Skeletal muscle cell (primary cell): ENCODE measurements at places on chromosomes 3 and 15.

- no peak for DNase-seq
These were observed 1.6 kb downstream of the OXTR start for GRCh38 chr3:8767667-8768363.

DNA sequence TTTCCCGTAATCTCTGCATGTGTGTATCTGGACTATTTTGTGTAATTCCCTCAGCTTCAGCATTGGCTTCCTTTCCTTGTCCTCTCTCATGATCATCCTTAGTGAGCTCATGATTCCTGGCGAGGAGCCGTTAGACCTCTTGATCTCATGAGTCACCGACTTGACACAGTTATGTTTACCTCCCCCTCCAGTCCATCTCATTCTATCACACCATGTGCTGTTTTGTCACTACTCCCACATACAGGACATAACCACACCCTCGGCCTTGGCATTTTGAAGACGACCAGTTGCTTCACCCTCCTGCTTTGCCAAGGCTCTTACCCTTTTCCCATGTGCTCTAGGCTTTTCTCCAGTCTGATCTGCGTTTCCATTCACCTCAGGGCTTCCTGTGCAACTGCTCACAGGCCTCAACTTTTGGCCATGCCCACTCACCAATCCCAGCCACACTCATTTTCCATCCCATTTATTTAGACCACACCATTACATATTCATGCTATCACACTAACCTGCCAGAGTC is 41.5 kb downstream of the CP start:
- DNase-seq = peak; percentile 100

- DNase-seq = no peak
These were observed 39.8 kb downstream of the CLK3 start for GRCh38 chr15:74655424-74655823.

- no peak for DNase-seq
These were observed 152.6 kb upstream of the TPM1 start for GRCh38 chr15:62889734-62890505.

GRCh38 chr15:90837094-90837493 is 31.3 kb upstream of the FURIN start:
- DNase-seq = no peak

DNA sequence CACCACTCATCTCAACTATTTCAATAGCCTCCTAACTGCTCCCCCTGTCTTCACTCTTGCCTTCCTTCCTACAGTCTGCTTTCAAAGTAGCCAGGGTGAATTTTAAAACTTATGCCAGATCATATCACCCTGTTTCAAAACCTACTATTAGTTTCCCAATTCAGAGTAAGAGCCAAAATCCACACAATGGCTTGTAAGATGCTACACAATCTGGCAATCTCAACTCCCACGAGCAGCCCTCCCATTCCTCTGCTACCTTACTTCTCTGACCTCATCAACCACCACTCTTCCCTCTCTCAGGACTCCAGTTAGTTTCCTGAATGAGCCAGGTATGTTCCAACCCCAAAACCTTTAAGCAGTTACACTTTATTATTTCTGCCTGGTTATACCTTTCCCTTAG is 62.5 kb downstream of the VPS13C start:
- peak; percentile 25 for DNase-seq

DNA sequence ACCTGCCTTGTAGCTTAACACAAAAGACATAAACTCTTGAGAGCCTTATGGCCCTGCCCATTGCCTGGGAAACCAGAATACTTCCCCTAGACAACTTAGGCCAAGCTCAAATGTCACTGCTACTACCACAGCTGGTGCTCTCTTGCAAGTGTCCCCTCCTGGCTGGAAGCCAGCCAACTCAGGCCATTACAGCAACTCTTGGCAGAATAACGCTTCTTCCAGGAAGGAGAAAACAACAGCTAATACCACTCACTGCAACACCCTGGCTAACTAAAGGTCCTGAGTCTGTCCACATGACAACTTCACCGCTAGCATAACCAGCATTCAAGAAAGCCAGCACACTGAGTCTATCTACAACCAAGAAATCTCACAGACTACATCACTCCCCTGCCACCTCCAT is 5.1 kb upstream of the B4GALT4 start:
- DNase-seq = no peak

GRCh38 chr3:120013481-120013880 is 80.8 kb downstream of the GSK3B start:
- DNase-seq = no peak

DNA sequence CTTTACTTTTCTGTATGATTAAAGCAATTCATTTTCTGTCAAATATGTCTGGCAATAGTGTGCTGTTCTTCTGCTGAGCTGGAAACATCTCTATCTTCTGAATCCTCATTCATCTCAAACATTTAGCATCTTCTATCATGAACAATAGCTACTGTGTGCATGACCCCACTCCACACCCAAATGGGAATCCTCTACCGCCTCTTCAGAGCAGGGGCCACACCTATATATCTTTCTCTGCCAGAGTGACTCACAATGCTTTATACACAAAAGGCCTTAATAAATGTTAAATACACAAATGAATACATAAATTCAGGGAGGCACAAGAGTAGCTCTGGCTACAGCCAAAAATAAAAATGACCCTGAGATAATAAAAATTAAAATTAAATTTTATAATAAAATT is 8.0 kb downstream of the ALDH1A2 start:
- no peak for DNase-seq

DNA sequence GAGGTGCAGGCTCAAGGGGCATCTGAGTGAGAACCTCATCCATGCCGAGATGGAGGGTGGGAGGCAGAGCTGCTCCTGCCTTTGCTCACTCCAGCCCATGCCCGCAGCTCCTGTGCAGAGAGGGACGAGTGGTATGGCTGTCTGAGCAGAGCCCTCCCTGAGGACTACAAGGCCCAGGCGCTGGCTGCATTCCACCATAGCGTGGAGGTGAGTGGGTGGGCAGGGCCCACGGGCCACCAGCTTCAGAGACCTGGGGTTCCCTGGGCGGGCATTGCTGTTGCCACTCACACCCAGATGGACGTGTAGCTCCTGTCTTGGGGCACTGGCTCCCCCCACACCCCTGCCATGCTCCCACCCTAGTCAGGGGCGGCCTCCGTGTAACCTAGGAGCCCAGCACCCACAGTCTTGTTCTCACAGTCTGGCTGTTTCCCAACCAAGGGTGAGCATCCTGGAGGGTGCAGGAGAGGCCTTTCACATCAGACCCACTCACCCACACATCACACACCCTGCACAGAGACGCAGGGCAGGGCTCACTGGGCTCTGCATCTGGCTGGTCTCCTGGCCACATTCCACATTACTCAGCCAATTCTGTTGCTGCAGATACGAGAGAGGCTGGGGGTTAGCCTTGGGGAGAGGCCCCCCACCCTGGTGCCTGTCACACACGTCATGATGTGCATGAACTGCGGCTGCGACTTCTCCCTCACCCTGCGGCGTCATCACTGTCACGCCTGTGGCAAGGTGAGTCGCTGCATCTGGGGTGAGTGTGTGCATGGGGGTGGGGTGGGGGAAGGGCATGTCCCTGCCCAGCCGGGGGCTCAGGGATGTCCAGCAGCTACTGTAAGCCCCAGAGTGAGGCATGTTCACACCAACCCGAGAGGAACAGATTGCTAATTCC is 25.3 kb upstream of the NR2C2 start:
- peak; percentile 3 for DNase-seq

DNA sequence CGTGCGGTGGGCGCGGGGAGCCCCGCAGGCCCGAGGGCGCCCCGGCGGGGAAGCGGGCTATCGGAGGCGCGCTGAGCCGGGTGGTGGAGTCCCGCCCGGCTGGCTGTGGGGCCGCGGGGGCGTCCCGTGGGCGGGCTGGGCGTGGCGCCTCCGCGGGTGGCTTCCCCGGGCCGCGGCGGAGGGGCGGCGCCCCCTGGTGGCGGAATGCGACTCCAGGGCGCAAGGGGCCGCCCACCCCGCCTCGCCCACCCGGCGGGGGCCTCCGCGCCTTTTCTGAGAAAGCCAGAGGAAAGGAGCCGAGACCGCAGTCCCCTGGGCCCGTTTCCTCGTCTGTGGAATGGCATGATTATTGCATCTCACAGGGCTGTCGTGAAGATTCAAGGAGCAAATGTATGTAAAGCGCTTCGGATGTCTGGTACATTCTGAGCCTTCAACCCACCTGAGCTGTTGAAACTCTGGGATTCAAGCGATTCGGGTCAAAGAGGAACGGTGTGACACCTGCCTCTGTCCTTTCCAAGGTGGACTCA is 31.9 kb upstream of the RAB6B start:
- DNase-seq = no peak

DNA sequence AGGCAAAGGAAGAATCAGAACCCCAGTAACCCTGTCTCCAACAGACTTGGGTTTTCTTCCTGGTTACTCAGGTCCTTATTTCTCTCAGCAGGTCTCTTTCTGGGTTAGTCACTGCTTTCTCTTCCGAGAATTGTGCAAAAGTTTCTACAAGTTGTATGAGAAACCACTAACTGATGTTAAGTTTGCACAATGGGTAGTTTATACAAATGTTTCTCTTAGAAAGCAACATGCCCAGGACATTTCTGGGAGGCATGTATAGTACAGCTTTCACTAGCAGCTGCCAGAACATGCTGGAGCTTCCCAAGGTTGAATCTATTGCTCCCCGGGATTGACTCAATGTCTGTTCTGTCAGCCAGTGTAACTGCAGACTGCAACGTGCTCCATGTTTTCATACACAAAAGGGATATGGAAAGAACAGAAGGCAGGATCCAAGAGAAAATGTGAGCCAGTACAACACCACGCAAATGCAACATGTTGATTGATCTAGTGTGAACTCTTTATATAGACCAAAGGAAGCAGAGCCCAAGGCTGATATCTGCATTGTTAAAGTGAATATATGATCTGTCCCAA is 887.8 kb downstream of the MCTP2 start:
- no peak for DNase-seq

DNA sequence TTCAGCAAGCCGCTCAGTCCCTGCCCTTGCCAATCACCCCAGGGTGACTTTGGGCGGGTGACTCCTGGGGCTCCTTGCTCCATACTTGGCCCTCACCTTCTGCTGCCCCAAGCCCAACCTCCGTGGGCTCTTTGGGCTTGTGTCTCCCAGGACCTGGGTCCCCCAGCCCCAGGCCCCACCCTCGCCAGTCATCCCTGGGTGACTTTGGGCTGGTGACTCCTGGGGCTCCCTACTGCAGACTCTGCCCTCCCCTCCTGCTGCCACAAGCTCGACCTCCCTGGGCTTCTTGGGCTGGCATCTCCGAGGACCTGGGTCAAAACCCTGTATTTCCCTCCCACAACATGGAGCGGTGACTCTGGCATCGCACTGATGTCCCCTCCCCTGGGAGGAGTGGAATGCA is 151.5 kb downstream of the GOLGA6L4 start:
- DNase-seq = no peak

DNA sequence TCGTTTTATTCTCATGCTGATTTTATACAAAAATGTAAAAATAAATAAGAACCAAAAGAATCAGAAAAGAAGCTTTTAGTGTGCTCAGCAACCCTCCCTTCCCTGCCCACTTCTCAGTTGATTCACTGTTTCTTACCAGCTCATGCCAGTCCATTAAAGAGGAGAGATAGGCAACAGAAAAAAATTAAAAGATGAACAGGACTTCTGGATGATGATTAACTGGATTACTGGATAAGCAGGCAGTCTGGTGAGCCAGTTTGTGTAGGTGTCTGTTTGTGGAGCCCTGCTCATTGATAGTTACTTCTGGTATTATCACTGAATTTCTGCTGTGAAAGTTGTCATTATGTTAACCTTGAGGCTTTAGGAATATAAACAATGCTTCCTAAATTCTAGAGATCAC is 15.1 kb upstream of the GPR171 start:
- no peak for DNase-seq

DNA sequence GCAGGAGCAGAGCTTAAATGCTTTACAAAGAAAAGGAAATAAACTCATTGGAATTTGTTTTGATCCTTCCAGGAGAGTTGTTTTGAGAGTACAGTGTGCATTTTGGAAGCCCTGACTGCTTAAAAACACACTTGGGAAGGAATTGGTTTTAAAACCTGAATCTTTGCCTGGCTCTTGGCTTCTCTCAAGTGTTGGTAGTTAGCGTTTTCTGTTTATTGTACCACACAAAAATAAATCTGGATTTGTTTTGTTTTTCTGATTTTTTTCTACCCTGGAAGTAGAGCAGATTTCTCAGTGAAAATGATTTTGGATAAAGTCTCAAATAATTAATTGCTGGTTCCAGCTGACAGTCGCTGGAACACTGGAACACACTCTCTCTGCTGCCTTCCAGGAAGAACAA is 90.6 kb downstream of the CHST2 start:
- DNase-seq = no peak

- no peak for DNase-seq
These were observed 178.8 kb downstream of the ABHD5 start for GRCh38 chr3:43869491-43869890.

DNA sequence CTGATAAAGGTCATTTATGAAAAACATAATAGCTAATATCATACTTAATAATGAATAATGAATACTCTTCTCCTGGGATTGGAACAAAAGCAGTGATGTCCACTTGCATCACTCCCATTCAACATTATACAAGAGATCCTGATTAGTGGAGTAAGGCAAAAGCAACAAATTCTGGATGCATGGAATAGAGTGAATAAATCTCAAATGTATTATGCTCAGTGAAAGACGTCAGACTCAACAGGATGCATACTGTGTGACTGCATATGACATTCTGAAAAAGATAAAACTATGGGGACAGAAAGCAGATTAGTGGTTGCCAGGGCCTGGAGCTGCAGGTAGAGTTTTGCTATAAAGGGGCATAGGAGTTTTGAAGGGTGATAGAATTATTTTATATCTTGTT is 77.6 kb upstream of the ZBTB20 start:
- DNase-seq = no peak

- peak; percentile 98 for DNase-seq
These were observed 163.9 kb downstream of the THSD4 start for GRCh38 chr15:71278989-71279756.

- no peak for DNase-seq
These were observed 413.0 kb upstream of the TBL1XR1 start for GRCh38 chr3:177610262-177610661.

DNA sequence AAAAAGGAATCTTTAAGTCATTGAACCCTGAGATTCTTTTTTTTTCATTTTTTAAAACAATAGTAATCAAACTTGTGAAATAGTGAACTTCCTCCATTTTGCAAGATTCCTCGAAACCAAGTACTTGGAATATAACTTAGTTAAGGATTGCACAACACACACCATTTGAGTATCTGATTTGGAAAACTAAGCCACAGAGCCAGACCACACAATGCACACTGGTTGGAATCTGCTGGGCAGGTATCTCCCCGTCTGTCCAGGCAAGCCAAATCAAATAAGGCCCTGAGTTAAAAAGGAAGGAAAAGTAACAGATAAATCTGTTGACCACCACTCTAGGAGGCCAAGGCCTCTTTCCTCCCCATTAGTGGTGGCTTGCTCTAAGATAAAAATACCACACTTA is 177.5 kb upstream of the ICE2 start:
- no peak for DNase-seq

DNA sequence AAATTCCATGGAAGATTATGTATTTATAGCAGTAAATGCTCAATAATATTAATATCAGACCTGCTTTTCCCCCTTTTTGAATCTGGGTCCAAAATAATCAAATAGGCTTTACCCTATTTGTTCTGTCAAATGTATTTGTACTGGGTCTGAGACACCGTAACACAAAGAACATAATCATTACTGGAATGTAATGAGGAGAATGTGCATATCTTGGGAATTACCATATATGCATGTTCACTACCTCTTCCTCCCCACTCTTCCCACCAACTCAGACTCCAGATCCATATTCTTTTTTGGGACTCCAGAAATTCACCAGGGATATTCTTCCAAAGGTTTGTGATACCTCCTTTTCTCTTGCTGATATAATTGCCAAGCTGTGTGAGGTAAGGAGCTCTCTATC is 237.1 kb downstream of the KCNMB2 start:
- no peak for DNase-seq

GRCh38 chr15:95043933-95044313 is 812.6 kb downstream of the MCTP2 start:
- DNase-seq = no peak
